ENCODE measurements at places on chromosomes 12 and 14.

GRCh38 chr12:19915392-19916195 is 452.7 kb upstream of the PDE3A start:
- no peak for DNase-seq

DNA sequence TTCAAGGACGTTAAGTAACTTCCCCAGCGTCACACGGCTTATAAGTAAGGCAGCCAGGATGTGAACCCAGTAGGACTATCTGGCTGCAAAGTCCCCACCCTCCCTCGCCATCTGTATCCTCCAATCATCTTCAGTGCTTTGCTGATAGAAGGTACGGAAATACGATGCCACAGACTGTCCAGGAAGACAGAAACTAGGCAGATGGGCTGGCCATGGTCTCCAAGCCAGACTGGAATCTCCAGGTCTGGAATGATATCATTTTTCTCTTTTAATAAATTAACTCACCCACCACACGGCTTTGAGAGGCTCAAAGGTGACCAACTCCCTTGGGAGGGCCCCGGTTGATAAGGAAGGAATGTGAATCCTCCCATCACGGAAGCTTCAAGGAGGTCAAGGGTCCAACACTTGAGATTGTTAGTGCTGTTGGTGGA is 16.3 kb upstream of the BDKRB1 start:
- DNase-seq: no peak

DNA sequence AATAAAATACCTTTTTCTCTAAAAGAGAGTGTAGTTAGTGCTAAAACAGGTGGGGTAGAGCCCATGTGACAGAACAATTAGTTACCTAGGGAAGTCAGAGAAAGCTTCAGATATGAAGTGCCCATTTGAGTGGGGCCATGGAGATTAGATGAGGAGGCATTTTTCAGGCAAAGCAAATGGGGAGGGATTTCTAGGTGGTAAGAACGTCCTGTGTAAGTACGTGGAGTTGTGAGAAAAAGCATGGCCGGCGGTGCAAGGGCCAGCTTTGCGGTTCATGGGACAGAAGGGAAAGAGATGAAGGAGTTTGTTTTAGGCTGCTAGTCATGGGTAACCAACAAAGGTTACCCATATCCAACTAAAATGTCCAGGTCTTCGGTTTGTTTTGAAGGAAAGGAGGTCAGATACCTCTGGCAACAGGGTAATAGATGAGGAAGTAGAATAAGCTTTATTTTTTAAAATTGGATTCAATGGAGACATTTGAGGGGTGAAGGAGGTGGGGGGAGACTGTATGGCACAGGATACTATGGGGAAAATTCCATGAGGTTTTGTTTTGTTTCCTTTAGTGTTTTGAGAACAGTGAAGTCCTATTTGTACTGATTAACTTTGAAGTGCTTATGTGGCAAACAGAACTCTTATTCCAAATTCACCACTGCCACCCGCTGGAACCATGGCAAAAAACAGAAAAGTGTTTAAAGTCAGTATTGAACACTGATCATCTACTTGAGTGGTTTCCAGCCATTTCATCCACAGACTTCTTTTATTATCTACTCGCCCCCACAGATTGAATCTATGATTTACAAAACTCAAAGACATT is 10.0 kb upstream of the SNRPF start:
- no peak for DNase-seq

GRCh38 chr14:86787717-86788116 is 1205.3 kb downstream of the GALC start:
- DNase-seq: no peak

DNA sequence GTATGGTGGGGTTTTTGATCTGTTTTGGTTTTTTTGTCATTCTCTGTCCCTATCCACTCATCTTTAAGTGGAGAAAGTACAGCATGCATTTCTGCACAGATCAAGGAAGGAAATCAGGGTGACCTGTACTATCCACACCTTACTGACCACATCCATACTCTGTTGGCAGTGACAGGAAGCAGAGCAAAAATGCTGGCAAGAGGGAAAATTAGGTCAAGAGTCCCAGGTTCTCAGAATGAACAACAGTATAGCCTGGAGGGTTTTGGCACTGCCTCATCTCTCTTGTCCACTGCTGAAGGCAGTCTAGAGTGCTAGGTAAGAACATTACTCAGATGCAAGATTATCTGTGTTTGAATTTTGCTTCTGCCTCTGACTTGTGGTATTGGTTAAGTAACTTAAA is 70.7 kb downstream of the TAOK3 start:
- no peak for DNase-seq

GRCh38 chr12:5294274-5295070 is 137.4 kb upstream of the NTF3 start:
- DNase-seq: no peak

All from mesothelial cell of epicardium (in vitro differentiated cells).